ENCODE measurements at places on chromosomes 7 and 10.
A peak's percentile ranks its signal among the peaks of the same experiment; 100 is the strongest.

GRCh38 chr10:93126483-93127052 lies 52.9 kb downstream of the CYP26A1 start:
- no peak for DNase-seq

DNA sequence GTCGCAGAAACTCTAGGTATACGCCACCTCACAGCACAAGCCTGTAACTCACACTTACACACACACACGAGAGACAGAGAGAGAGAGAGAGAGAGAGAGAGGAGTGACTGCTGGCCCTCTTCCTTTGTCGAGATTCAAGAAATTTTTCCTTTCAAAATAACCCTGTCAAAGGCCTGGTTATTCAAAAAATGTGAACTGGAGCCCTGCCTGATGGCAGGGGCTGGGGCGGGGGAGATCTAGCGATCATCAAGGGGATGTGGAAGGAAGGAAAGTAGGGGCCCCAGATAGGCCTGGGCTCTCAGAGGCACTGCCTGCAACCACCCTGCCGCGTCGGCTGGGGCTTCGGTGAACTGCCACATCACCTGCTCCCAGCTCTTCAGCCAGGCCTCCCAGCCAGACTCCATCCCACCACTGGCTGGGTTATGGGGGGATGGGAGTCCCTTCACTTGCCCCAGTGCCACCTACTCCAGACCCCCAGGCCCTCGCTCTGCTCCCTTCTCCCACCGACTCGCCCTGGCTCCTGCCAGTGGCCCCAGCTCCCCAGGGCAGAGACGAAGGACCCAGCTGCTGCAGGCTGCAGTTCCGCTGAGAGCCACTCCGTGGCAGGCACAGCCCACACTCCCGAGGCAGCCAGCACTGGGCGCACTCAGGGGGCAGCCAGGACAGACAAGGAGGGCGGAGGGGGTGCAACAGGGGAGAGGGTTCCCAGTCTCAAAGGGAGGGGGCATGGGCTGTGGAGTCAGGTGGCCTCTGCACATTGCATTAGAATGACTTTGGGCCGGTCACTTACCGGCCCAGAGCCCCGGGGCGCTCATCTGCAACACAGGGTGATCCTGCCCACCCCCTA lies 15.3 kb downstream of the KCNH2 start:
- peak; percentile 58 for DNase-seq

DNA sequence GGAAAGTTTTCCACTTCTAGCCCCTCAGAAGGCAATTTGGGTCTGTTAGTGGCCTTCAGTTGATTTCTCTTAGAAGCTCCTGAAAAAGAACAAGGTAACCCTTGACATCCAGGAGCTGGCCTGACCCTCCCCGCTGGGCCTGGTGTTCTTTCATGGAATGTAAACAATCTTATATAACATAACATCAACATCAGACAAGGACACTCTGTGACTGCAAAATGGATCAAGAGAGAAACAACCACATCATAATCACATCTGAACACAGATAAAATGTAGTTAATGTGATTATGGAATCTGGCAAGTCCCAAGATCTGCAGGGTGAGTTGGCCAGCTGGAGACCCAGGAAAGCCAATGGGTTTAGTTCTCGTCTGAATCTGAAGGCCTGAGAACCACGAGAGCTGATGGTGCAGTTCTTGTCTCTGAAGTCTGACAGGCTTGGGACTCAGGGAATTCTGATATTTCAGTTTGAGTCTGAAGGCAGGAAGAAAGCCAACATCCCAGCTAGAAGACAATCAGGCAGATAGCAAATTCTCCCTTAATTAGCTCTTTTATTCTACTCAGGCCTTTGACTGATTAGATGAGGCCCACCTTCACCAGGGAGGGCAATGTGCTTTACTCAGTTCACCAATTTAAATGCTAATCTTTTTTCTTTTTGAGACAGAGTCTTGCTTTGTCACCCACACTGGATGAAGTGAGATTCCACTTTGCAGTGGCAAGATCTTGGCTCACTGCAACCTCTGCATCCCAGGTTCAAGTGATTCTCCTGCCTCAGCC lies 91.4 kb upstream of the NAMPT start:
- DNase-seq = no peak

GRCh38 chr10:89086801-89087521 lies 96.4 kb downstream of the FAS start:
- DNase-seq = peak; percentile 6

DNA sequence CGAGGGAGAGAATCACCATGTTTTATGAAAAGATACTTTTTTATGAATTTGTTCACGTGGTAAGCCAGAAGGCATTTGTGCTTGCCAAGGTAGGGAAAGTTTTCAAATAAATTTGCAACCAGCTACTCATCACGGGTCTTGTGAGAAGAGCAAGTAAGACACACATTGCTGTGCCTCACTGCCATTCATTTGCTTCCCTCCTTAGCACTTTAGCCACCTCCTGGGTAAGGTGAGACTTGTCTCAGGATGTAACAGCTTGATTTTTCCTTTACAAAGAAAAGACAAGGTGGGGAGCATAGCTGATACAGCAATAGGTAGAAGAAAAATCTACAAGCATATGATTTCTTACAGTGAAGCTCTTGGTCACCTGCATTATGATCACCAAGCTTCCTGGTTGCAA lies 342.4 kb upstream of the GRM3 start:
- DNase-seq = no peak

- peak; percentile 15 for DNase-seq
These were observed 23.4 kb downstream of the MAD1L1 start for GRCh38 chr7:2209146-2209960.

DNA sequence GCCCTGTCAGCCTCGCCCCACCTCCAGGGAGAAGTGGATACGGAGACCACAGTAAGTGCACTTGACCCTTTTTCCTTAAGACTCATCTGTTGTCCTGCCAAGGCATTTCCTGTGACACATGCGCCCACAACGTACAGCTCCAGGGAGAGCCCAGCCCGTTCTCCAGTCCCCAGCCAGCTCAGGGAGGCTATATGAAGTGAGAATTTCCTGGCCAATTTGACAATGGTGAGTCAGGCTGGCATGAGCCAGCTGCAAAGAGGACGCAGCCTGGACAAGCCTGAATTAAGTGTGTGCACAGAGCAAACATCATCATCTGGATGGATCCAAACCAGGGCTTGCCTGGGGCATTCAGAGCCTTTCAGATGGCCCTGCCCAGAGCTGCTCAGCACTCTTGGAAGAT lies 244.8 kb downstream of the KCNMA1 start:
- no peak for DNase-seq

DNA sequence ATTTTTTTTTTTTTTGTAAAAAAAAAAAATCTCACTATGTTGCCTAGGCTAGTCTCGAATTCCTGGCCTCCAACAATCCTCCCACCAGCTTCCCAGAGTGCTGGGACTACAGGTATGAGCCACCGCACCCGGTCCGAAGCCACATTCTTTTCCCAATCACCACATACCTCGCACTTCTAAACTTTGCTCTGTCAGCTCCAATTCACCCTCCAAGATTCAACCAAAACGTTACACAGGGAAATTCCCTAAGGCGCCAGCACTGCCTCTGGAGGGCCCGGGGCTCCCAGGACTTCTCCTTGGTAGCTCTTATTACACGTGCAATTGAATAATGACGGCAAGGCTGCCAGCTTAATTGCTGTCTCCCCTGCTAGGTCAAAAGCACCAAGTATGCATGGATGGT lies 10.3 kb upstream of the DNAAF5 start:
- DNase-seq = no peak

Data from activated T-cell treated with anti-CD3 and anti-CD28 coated beads for 48 hours (primary cell).